ENCODE measurements at places on chromosomes 5 and 9.

DNA sequence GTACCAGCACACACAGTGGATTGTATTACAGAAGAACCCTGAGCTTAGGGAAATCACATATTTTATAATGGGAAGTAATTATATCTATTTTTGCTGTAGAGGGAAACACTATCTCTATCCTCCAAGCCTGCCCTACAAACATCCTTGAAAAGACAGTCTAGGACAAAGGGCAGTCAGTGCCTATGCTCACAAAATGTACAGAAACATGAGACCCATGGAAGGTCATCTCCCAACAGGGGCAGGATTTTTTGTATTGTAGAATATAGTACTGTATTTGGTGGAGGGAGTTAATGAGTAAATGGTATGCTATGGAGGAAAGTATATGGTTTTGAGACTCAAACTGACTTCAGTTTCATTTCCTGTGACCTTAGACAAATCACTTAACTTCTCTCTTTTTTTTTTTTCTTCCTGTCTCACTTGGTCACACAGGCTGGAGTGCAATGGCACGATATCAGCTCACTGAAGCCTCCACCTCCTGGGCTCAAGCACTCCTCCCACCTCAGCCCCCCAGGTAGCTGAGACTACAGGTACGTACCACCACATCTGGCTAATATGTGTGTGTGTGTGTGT, 5.8 kb upstream of the RAB14 start:
- DNase-seq, result no peak

GRCh38 chr5:1011226-1011631, 2.6 kb downstream of the NKD2 start:
- no peak for DNase-seq

GRCh38 chr9:91985692-91986091, 35.7 kb upstream of the ROR2 start:
- DNase-seq, result no peak

DNA sequence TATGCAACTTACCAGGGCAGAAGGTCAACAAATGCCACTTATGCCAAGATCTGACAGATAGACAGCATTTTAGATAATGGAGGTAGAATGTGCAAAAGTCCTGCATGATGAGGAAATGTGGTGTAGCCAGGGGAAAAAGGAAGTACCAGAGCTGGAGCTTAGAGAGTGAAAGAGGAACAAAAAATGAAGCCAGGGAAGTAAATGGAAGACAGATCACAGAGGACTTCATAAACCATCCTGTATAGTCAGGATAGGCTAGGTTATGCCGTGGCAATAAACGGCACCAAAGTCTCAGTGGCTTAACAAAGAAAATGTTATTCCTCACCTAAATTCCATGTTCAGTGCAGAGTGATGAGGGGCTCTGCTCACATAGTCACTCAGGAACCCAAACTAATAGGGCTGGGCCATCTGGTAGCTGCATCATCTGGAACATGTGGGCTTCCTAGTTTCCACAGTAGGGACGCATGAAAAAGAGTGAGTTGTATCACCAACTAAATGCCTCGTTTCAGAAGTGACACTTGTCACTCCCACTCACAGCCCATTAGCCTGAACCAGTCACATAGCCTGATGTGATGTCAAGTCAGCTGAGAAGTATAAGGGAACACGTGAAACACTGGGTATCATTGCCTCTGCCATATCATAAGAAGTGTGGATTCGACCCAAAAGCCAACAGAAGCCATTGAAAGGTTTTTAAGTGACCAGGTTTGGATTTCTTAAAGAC, 70.3 kb downstream of the SH3RF2 start:
- no peak for DNase-seq

DNA sequence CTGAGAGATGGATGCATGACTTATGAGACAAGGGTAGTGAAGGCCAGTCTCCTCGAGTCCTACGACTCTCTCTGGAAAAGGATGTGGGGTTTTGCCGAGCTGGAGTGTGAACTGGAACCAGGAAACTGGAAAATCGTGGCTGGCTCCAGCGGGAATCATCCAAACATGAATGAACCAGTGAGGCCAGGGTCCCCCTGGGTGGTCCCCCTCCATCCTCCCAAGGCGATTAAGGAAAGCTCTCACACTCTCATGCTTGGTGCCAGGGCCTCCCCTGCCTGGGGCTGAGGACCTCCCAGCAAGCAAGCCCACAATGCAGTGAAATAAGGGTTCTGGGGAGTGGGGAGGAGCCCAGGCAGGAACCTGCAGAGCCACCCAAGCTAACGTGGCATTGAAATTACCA, 9.6 kb upstream of the AMBP start:
- no peak for DNase-seq

- no peak for DNase-seq
These were observed 177.3 kb upstream of the ACTBL2 start for GRCh38 chr5:57659886-57660285.

DNA sequence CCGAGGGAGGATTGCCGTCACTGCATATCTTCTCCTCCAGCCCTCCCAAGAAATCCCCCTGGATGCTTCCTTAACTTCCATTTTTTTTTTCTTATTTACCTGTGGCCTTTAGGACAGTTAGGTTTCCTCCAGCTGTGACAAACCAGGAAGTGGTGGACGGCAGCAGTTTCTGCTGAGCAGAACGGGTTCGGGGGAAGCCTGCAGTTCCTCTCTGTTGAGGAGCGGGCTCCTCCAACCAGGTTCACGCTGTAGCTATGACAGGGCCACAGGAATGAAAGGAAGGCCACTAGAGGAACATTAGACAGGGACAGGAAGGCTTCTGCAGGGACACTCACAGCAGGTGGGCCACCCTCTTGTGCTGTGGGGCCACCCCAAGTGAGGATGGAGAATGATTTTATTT, 76.7 kb upstream of the SYK start:
- DNase-seq, result no peak

Data from retina (tissue), 1 donor.